ENCODE measurements at places on chromosomes 13 and 19.

DNA sequence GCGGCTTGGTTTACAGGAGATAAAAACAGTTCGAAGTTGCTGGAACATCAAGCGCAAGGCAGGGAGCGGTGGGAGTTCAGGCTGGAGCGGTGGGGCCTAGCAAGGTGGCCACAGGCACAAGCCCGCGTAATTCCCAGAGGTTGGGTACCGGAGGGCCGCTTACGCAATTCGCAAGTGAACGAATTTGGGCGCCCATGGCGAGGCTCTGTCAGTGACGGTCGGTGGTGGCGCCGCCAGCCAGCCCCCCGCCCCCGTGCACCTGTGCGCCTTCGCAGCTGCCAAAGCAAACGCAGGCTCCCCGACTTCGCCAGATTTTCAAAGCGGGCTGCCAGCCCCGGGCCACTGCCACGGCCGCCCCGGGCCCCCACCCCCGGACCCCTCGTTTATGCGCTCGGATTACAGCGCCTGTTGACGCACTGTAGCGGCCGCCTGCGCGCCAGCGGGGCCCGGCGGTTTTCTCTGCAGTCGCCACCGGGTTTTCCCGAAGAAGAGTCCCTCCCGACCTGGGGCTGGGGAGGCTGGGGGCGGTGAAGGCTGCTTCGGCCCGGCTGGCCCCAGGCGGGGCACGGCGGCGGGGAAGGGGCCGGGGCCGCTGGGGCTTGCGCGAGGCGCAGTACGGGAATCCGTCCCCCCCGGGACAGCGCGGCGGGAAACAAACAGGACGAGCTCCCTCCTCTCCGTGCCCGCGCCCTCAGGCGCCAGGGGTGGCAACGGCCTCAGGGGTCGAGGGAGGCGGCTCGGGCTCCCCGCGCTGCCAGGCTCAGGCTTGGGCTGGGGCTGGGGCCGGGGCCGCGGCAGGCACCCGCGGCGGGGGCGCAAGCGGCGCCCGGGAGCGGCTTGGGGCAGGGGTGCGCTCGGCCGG is 709 bp downstream of the N4BP2L1 start:
- no peak for DNase-seq

- peak; percentile 12 for DNase-seq
These were observed 82.7 kb downstream of the SLC10A2 start for GRCh38 chr13:102983496-102983895.

DNA sequence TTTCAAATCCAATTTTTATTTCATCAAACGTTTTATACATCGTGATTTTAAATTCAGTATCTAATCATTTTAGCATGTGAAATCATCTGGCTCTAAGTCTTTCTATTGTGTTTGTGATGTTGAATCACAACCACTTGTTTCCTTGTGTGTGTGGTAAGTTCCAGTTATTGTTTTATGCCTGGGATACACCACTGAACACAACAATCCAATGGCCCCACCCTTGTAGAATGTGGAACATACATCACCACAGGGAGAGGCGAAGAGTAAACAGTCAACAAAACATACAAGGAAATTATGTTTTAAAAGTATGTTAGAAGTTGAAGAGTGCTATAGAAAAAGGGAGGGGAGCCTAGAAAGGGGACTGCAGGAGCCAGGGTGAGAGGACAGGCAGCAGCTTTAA is 100.5 kb downstream of the EPSTI1 start:
- DNase-seq: no peak

DNA sequence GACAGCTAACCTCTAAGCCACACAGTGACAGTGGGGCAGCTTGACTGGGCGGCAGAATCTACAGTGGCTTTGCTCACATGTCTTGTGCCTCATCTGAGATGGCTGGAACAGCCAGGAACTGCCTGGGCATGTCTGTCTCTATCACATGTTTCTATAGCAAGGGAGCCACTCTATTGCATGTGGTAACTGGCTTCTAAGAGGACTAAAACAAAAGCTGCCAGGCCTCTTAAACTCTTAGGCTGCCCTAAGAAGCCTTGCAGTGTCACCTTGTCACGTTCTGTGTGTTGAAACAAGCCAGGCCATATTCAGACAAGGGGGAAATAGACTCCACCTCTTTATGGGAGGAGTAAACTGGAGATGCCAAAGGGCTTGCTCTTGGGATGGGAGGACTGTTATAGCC is 122.9 kb upstream of the MAB21L1 start:
- no peak for DNase-seq

- no peak for DNase-seq
These were observed 13.3 kb downstream of the APOC1 start for GRCh38 chr19:44927746-44928145.

GRCh38 chr19:5632657-5633056 is 9.8 kb downstream of the SAFB start:
- no peak for DNase-seq

Measured in amniotic stem cell (primary cell).